ENCODE measurements at places on chromosomes 3 and 15. TPM values are rescaled to one million over a fixed set of nuclear protein-coding genes. Genes with fewer than 3 reads are reported as not detected.

DNA sequence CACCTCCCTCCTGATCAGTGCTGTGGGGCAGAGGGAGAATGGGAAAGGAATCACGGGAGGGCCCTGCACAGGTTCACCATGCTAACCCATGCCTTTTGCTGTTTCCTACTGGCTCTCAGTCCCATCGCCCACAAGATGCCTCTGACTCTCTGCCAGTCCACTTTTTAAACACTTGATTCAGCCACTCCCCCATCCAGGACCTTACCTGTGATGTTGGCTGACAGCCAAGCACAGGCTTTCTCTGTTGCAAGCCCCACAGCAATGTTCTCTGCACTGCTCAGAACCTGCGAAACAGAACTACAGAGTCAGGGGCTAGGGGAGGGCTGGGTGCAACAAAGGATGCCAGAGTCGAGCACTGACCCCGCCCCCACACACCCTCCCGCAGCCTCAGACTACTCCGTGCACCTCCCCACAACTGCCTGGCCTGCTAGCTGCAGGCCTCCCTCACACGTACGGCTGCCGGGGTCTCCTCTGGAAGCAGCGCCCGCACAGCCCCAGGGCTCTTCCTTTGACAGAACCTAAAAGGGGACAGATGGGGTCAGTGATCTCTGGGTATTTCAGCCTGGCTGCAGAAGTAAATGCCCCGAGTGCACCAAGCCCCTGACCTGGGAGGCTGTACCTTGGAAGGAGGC, 9.1 kb downstream of the CDAN1 start:
- no peak for DNase-seq

- no peak for DNase-seq
These were observed 26.2 kb upstream of the ATG7 start for GRCh38 chr3:11245827-11246662.

DNA sequence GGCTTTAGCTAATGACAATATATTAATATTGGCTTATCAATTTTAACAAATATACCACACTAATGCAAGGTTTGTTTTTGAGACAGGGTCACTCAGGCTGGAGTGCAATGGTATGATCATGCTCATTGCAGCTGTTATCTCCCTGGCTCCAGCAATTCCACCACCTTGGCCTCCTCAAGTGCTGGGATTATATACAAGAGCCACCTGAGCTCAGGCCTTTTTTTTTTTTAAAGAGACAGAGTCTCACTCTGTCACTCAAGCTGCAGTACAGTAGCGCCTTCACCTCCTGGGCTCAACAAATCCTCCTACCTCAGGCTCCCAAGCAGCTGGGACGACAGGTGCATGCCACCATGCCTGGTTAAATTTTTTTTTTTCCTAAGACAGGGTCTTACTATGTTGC, 11.7 kb downstream of the DLG1 start:
- DNase-seq: no peak

GRCh38 chr3:29827756-29828155, 546.9 kb downstream of the RBMS3 start:
- no peak for DNase-seq

DNA sequence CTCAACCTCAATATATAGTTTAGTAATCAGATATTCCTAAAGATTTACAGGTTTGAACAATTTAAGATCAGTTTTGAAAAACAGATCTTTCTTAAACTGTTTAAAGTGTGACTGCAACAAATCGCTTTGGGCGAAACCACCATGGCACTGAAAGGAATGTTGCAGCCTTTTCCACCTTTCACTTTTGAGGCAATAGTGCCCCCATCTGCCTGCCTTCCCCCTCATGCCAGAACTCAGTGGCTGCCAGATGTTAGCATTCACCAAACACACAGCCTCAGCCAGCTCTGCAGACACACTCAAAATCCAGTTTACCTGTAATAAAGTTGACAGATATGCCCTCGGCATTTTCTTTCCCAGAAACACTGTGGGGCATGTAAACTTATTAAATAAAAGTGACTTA, 3.3 kb downstream of the LYSMD4 start:
- no peak for DNase-seq

Gene COL6A6
- not detected for polyA plus RNA-seq

Gene SGO1
- polyA plus RNA-seq: 0.42 TPM

Gene NR1D2
- 4.1 TPM for polyA plus RNA-seq
